ENCODE measurements at places on chromosomes 2 and 18.

GRCh38 chr2:129233751-129234406 lies 745.6 kb upstream of the RAB6C start:
- peak; percentile 60 for DNase-seq

DNA sequence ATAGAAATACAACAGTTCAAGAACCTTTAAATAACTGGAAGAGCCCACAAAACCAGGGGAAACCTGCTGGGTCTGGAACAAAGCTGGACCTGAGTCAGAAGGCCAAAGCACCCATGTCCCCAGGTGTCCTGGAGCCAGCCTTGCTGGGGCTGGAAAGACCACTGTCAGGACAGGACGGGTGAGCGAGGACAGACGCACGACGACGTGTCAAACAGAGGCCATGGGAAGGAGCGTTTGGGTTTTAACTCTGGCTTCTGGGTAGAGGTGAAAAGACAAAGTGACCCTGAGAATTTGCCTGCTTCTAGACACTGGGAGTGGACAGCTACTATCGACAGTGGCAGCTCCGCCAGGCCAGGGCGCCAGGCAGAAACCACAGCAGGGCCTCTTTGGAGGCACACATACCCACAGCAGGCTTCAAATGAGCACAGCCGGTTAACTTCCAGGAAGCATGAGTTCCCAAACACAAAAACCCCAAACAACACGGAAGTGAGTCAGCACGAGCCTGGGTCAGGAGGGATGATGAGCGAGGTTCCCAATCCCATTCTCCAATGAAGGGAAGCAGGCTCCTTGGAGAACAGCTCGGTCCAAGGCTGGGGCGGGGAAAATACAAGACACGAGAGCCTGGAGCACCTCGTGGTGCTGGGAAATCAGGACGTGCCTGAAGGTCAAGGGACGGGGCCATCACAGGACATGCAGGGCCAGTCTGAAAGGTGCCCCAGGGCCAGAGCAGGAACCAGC lies 208.0 kb downstream of the TWIST2 start:
- no peak for DNase-seq

DNA sequence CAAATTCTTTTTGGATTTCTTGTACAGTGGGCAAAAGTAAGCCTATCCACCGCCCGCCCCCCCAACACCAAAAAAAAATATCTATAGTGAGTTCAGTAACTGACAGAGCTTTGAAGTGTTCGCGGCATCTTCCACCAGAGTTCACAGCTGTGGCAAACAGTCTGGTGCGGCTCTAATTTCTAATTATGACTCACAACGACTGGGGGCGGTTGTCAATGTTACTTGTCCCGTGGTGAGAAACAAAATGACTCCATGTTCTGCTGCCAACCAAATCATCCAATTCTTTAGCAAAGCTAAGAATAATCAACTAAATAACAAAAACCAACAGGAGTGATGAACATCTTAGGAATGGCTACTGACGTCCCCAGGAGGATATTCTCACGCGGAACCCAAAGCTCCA lies 392.5 kb upstream of the SALL3 start:
- peak; percentile 25 for DNase-seq

GRCh38 chr2:84914334-84914733 lies 8.9 kb downstream of the TMSB10 start:
- no peak for DNase-seq

GRCh38 chr2:173431191-173431590 lies 76.5 kb downstream of the CDCA7 start:
- no peak for DNase-seq

- DNase-seq, result peak; percentile 41
Observed at GRCh38 chr2:212520340-212520739, 18.3 kb downstream of the ERBB4 start.

- DNase-seq, result no peak
Observed at GRCh38 chr2:181138816-181139215, 158.4 kb downstream of the UBE2E3 start.

DNA sequence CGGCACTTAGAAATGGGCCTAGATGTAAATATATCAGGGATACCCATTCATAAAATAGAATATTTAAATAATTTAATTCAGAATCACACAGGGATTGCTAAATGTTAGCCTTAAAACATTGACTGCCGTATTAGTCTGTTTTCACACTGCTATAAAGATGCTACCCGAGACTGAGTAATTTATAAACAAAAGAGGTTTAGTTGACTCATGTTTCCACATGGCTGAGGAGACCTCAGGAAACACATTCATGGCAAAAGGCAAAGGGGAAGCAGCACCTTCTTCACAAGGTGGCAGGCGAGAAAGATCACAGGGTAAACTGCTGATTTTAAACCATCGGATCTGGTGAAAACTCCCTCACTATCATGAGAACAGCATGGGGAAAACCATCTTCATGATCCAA lies 223.6 kb upstream of the GULP1 start:
- DNase-seq, result no peak

Measured in Ammon's horn (tissue), 1 donor.